A549 treated with dexamethasone at 1 μM for 4 hours (cell line): ENCODE measurements at places on chromosomes 5 and 9. TPM values are rescaled to one million over a fixed set of nuclear protein-coding genes. Genes with fewer than 3 reads are reported as not detected.

The CCNJL gene
- total RNA-seq = 9.2 to 14.0 TPM (median 12.1 TPM) in 5 replicates

The ZNF189 gene
- total RNA-seq = 8.7 to 10.4 TPM (median 9.5 TPM) in 5 replicates

The PCDHB6 gene
- 0.74 to 1.2 TPM (median 0.88 TPM) in 5 replicates for total RNA-seq

The OR2Y1 gene
- total RNA-seq = not detected in 5 replicates

The MUSK gene
- total RNA-seq = not detected in 5 replicates
